ENCODE measurements at places on chromosomes 6 and 20. TPM values are rescaled to one million over a fixed set of nuclear protein-coding genes. Genes with fewer than 3 reads are reported as not detected.

MYH7B gene
- 0.46 TPM for total RNA-seq

GJA10 gene
- total RNA-seq, result not detected

HLA-DMB gene
- 3.6 TPM for total RNA-seq

OR2B6 gene
- total RNA-seq, result 0.43 TPM

SLC17A3 gene
- total RNA-seq, result 2.5 TPM

STX11 gene
- 34.0 TPM for total RNA-seq

WFDC2 gene
- total RNA-seq, result 1.2 TPM

EPB41L1 gene
- total RNA-seq, result 0.51 TPM

DEFB124 gene
- total RNA-seq, result not detected

FAM209B gene
- total RNA-seq, result 1.3 TPM

CRIP3 gene
- total RNA-seq, result 0.82 TPM

HLA-DRA gene
- 9.2 TPM for total RNA-seq

DNA sequence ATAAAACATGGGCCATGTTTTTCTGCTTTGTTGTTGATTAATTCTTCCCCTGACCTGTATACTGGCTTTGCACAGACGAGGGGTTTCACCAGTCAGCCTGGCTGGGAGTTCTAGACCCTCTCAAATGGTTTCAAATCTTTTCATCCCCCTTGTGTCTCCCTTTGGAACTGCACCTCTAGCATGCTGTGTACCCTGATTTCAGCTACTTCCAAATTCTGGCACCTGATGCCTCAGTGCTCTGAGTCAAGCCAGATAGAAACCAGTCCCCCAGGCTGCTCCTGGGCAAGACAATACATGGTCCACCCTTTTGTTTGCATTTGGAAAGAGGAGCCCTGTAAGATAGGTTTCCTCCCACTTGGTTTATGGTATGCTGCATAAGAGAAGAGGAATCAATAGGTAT lies 290.2 kb downstream of the BTBD3 start:
- H3K4me1 ChIP-seq, result no peaks in the 10 kb centered on the region
- H3K36me3 ChIP-seq, result no peaks in the 10 kb centered on the region
- H3K27ac ChIP-seq, result no peak overlapping the region
- no peaks in the 10 kb centered on the region for H3K27me3 ChIP-seq
- H3K4me3 ChIP-seq, result no peak overlapping the region

GRCh38 chr6:37987018-37987417 lies 167.5 kb downstream of the ZFAND3 start:
- H3K4me1 ChIP-seq, result peaks cover 74% of the 10 kb centered on the region
- no peak overlapping the region for H3K4me3 ChIP-seq
- H3K36me3 ChIP-seq, result peaks cover 3% of the 10 kb centered on the region
- H3K27me3 ChIP-seq, result no peaks in the 10 kb centered on the region
- peak; percentile 34 for DNase-seq

GRCh38 chr6:4975506-4975905 lies 28.3 kb downstream of the RPP40 start:
- H3K4me3 ChIP-seq, result no peak overlapping the region
- DNase-seq, result no peak
- no peak overlapping the region for H3K27ac ChIP-seq
- peaks cover 12% of the 10 kb centered on the region for H3K27me3 ChIP-seq
- peaks cover 16% of the 10 kb centered on the region for H3K36me3 ChIP-seq

- H3K27ac ChIP-seq, result no peak overlapping the region
- peaks cover 8% of the 10 kb centered on the region for H3K36me3 ChIP-seq
- no peak for DNase-seq
- H3K27me3 ChIP-seq, result peaks cover 58% of the 10 kb centered on the region
- peaks cover 23% of the 10 kb centered on the region for H3K4me1 ChIP-seq
- H3K4me3 ChIP-seq, result no peak overlapping the region
These were observed 172.3 kb upstream of the CST7 start for GRCh38 chr20:24776755-24777271.

DNA sequence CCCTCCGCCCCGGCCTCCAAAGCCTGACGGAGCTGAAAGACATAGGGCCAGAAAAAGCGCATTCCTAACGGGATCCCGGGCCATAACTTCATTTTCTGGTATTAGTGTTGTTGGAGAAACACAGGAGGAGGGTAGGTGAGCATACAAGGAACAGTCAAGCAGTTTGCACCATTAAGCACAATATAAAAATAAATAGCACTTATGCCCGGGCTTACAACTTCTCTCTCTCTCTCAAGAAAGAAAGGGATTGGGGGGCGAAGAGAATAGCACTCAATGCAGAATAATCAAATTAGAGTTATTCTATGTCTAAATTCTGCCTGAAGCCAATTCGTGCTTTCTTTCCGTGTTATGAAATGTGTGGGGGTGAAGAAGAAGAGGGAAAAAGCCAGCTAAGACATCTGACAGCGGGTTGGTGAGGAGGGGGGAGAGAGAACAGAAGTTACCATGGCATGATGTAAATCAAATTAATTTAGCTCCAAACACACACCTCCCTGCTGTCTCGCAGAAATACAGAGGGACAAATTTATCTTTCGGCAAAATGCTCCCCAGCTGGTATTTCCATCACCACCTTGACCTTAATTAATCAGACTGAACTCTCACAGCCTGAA lies 508 bp upstream of the METTL24 start:
- H3K4me1 ChIP-seq, result peaks cover 14% of the 10 kb centered on the region
- peak overlapping the region; percentile 63 for H3K4me3 ChIP-seq
- no peaks in the 10 kb centered on the region for H3K36me3 ChIP-seq
- H3K27me3 ChIP-seq, result peaks cover 36% of the 10 kb centered on the region
- DNase-seq, result no peak
- no peak overlapping the region for H3K27ac ChIP-seq

- no peaks in the 10 kb centered on the region for H3K4me1 ChIP-seq
- H3K27me3 ChIP-seq, result peaks cover 8% of the 10 kb centered on the region
- no peak overlapping the region for H3K27ac ChIP-seq
- no peak for DNase-seq
- H3K4me3 ChIP-seq, result no peak overlapping the region
These were observed 208.0 kb upstream of the SASH1 start for GRCh38 chr6:148134592-148134991.

- DNase-seq, result no peak
- no peaks in the 10 kb centered on the region for H3K36me3 ChIP-seq
- H3K4me3 ChIP-seq, result no peak overlapping the region
- no peak overlapping the region for H3K27ac ChIP-seq
These were observed 39.2 kb downstream of the FAM50B start for GRCh38 chr6:3888153-3888957.

DNA sequence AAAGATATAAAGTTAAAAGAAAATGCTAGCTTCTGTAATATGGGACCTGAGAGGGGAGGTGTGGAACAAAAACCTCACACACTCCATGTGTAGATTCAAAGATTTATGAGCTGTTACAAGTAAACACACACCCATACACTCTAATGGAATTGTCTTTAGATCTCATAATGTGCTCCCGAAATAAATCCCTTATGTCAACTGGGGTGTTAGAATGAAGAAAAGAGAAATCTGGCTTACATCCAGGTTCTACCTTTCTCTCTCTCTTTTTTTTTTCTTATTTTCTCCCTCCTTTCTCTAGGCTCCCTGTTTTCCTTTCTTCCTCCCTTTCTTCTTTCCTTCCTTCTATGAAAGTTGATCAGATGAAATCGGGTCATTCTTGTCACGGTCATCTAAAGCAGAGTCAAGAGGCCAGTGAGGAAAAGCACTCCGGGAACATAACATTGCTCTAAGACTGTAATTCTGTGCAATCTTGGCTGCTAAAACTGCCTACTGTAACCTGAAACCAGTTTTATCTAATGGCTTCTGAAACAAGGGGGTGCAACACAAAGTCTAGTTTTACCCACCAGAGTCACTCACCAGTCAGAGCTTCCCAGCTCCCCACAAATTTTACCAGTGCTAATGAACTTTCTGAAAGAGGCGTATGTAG lies 68.3 kb upstream of the BTBD3 start:
- no peak overlapping the region for H3K27ac ChIP-seq
- no peaks in the 10 kb centered on the region for H3K36me3 ChIP-seq
- H3K27me3 ChIP-seq, result no peaks in the 10 kb centered on the region

DNA sequence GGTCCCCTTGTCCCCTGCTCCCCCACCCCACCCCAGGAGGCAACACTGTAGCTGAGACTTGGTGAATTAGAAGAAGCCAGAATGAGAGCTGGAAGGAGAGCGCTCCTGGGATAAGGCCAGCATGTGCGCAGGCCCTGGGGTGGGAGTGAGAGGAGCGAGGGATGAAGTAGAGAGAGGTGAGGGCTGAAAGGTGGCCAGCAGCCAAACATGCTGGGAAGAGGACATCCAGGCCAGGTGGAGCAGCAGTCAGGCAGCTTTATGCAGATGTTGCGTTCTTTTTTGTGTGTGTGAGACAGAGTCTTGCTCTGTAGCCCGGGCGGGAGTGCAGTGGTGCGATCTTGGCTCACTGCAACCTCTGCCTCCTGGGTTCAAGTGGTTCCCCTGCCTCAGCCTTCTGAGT lies 2.2 kb upstream of the BPIFB1 start:
- no peak overlapping the region for H3K27ac ChIP-seq
- no peaks in the 10 kb centered on the region for H3K36me3 ChIP-seq
- H3K4me1 ChIP-seq, result no peaks in the 10 kb centered on the region

- H3K27me3 ChIP-seq, result no peaks in the 10 kb centered on the region
- no peak overlapping the region for H3K27ac ChIP-seq
- no peak overlapping the region for H3K4me3 ChIP-seq
- peaks cover 10% of the 10 kb centered on the region for H3K4me1 ChIP-seq
These were observed 19.7 kb downstream of the NDRG3 start for GRCh38 chr20:36726168-36726567.

- peak overlapping the region; percentile 93 for H3K4me3 ChIP-seq
- H3K36me3 ChIP-seq, result peaks cover 17% of the 10 kb centered on the region
- no peak for DNase-seq
- no peaks in the 10 kb centered on the region for H3K27me3 ChIP-seq
- H3K4me1 ChIP-seq, result peaks cover 94% of the 10 kb centered on the region
These were observed 735 bp downstream of the SIRPG start for GRCh38 chr20:1656844-1657243.

DNA sequence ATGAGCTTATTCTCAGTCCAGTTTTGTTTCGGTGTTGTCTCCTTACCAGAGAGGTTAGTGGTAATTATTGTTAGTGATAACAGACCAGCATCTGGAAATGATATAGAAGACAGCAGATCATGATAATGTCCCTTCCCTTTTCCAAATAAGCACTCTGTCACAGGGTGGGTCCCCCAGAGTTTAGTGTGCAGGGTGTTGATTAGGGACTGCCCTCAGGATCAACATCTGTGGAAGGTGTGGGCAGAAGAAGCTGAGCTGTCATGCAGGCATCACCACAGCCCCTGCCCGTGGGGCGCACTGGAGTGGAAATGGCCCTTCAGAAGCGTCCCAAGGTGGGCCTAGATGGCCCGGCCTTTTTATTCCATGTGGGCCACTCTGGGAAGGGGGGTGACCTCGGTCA lies 67.6 kb upstream of the DTNBP1 start:
- no peak overlapping the region for H3K4me3 ChIP-seq
- no peaks in the 10 kb centered on the region for H3K27me3 ChIP-seq
- no peak overlapping the region for H3K27ac ChIP-seq
- DNase-seq, result no peak

GRCh38 chr20:33553516-33553915 lies 63.6 kb downstream of the CBFA2T2 start:
- H3K27me3 ChIP-seq, result no peaks in the 10 kb centered on the region
- DNase-seq, result no peak
- peaks cover 1% of the 10 kb centered on the region for H3K36me3 ChIP-seq
- H3K27ac ChIP-seq, result no peak overlapping the region
- peaks cover 46% of the 10 kb centered on the region for H3K4me1 ChIP-seq

GRCh38 chr6:132286298-132287019 lies 114.8 kb downstream of the MOXD1 start:
- DNase-seq, result no peak
- H3K27ac ChIP-seq, result no peak overlapping the region
- H3K36me3 ChIP-seq, result no peaks in the 10 kb centered on the region
- no peaks in the 10 kb centered on the region for H3K4me1 ChIP-seq
- H3K4me3 ChIP-seq, result no peak overlapping the region

DNA sequence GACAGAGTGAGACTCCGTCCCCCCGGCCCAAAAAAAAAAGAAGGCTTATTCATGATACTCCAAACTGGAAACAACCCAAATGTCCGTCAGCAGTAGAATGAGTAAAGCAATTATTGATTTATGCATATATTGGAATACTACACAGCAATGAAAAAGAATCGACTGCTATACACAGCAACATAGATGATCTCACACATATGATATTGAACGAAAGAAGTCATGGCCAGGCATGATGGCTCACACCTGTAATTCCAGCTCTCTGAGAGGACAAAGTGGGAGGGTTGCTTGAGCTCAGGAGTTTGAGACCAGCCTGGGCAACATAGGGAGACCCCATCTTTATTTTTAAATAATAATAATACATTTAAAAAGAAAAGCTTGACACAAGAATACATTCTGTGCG lies 28.5 kb downstream of the BCAS4 start:
- H3K27ac ChIP-seq, result no peak overlapping the region
- no peak for DNase-seq
- no peak overlapping the region for H3K4me3 ChIP-seq
- H3K36me3 ChIP-seq, result peaks cover 9% of the 10 kb centered on the region
- H3K4me1 ChIP-seq, result peaks cover 10% of the 10 kb centered on the region
- H3K27me3 ChIP-seq, result no peaks in the 10 kb centered on the region

DNA sequence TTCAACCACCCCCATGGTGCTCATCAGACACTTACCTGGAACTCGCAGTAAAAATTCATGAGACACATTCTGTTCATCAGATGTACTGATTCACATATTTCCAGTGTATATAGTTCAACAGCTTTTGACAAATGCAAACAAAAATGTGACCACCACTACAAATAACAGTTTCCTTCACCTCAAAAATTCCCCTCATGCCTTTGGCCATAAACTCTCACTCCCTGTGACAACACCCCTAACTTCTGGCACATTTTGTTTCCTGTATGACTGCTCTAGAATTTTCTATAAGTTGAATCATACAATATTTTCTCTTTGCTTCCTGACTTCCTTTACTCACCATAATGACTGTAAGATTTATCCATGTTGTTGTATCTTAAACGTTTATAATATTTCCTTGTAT lies 63.7 kb downstream of the C6orf118 start:
- no peak overlapping the region for H3K4me3 ChIP-seq
- no peaks in the 10 kb centered on the region for H3K27me3 ChIP-seq

GRCh38 chr20:2086177-2086979 lies 15.2 kb upstream of the STK35 start:
- H3K27me3 ChIP-seq, result peaks cover 34% of the 10 kb centered on the region
- H3K4me3 ChIP-seq, result no peak overlapping the region
- DNase-seq, result no peak
- H3K36me3 ChIP-seq, result no peaks in the 10 kb centered on the region

- no peak for DNase-seq
- H3K36me3 ChIP-seq, result no peaks in the 10 kb centered on the region
- H3K4me3 ChIP-seq, result no peak overlapping the region
- H3K4me1 ChIP-seq, result no peaks in the 10 kb centered on the region
These were observed 190.9 kb downstream of the CENPW start for GRCh38 chr6:126530775-126531174.

DNA sequence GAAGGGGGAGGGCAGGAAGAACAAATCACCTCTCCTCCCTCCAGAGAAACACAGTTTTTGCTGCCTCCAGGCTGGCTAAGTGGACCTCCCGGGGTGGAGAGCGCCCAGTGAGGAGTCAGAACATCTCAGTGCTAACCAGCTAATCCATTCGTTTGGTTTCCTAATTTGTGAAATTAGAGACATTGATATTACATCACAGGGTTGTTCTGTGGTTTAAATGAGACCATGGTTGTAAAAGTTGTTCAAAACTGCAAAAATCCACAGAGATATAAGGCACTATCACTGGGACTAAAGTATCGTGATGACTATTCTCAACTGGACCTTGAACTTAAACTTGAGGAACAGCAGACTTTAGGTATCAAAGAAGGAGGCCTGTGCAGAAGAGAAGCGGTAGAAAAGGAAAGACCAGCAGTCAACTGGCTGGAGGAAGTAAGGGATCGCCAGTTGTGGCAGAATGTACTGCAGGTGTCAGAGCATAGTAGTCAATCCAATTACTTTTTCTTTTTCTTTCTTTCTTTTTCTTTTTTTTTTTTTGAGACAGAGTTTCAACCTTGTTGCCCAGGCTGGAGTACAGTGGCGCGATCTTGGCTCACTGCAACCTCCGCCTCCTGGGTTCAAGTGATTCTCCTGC lies 33.9 kb downstream of the RIPOR2 start:
- H3K27me3 ChIP-seq, result no peaks in the 10 kb centered on the region
- H3K4me3 ChIP-seq, result peak overlapping the region; percentile 84
- no peak for DNase-seq
- peaks cover 12% of the 10 kb centered on the region for H3K36me3 ChIP-seq

All from activated T-cell treated with anti-CD3 and anti-CD28 coated beads, Interleukin-2, amount 50 U/mL, for 72 hours (primary cell).